Stimulated activated CD4-positive, alpha-beta T cell treated with anti-CD3 and anti-CD28 coated beads, TNF-alpha, amount 100 ng/mL, for 48 hours (primary cell): ENCODE measurements at places on chromosomes 3 and 15.

DNA sequence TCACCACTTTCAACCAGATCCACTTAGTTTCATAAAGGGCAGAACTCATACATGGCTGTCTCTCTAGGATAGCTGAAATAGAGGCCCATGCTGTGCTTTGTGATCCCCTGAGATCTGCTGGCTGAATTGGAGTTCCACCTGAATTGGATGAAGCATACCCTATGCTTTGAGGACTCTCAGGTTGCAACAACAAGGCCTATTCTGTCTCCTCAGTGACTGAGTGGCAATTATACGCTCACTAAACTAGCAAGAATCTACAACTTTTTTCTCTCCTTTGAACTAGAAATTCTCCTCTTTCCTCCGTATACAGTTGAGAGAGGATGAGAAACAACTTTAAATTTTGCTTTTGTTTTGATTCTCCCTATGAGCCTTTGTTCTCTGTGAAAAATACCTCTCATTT lies 348.7 kb downstream of the LSAMP start:
- DNase-seq: no peak

GRCh38 chr3:9901967-9902366 lies 681 bp upstream of the IL17RE start:
- DNase-seq: no peak

DNA sequence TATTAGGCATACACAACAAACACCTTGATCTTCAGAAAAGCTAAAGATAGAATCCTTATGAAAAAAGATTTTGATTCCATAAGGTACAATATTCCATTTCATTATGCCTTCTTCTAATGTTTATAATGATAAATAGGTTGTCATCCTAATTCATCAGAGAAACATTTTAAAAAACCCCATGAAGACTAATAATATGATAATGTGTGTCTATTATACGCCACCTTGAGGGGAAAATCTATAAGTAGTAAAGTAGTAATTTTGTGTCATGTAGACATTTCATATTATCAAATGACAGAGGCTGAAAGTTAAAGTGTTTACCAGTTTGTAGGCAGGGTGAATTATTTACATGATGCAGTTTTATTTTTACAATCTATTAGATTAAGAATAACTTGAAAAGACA lies 524.3 kb downstream of the GBE1 start:
- no peak for DNase-seq

DNA sequence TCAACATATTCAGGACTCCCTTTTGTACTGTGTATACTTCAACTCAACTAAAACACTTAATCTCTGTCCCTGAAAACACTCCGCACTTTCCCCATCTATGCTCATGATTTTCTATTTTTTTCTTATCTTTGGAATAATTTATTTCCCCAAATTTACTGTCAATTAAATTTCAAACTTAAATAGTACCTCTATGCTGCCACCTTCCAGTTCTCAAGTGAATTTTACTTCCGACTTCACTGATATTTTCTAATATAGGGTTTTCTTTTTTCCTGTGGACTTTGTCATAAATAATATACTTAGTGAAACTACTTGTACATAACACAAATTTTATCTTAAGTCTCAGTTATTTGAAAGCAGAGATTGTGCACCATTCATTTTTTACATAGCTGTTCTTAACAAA lies 1303.3 kb downstream of the OTOL1 start:
- no peak for DNase-seq

DNA sequence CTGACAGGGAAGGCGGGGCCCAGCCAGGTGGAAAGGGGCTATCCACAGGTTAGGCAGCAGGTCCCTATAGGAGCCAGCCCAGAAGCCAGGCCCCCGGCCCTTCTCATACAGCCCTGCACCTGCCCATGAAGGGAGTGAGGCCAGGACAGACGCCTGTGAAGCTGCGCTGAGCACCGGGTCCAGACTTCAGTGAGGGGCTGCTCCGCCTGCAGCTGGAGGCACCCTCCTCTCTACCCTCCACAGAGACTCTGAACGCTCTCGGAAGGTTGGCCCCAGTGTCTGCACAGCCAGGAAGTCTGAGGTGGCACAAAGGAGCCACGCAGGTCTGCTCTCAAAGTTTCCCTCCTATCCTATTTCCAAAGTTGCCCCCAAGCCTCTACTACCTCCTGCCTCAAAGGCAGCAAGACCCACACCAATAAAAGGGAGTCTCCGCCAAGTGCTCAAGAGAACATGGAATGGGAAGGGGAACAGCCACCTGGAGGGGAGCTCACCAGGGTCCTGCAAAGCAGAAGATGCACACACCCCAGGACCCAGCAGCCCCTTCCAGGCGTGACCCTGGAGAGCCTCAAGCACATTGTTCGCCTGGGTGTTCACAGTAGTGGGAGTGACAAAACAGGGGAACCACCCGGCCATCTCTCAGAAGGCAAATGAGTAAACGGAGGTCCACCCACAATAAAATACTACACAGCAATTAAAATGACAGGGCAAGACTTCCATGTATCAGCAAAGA lies 19.5 kb downstream of the XXYLT1 start:
- peak; percentile 32 for DNase-seq

GRCh38 chr3:117366574-117366973 lies 657.0 kb downstream of the TUSC7 start:
- DNase-seq: no peak

DNA sequence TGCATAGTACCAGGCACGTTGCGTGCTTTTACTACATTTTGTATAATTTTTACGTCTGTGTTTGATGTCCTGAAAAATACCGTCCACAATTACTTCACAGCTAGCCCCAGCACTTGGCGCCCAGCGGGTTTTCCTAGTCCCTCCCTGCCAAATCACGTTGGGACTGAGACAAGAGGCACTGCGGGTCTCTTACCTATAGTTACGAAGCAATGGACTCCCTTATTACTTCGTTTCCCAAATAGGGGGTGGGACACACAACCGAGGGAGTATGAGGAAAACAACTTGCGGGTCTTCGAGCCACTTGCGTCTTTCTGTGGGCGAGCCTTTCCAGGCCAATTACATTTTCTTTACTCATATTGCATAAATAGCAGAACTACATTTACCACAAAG lies 620 bp upstream of the CMSS1 start:
- no peak for DNase-seq

DNA sequence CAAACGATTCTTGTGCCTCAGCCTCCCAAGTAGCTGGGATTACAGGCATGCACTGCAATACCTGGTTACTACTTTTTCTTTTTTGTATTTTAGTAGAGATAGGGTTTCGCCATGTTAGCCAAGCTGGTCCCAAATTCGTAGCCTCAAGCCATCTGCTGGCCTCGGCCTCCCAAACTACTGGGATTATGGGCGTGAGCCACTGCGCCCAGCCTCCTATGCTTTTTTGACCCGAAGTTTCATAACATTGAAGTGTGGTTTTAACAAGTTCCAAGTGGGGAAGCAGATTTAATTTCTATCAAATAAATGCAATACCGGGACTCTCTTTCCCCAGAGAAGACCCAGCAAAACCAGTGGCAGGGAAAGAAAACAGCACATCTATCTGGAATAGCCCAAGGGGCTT lies 13.7 kb downstream of the SH3BP5 start:
- no peak for DNase-seq

GRCh38 chr15:55586808-55587207 lies 1.3 kb downstream of the PYGO1 start:
- DNase-seq: no peak

DNA sequence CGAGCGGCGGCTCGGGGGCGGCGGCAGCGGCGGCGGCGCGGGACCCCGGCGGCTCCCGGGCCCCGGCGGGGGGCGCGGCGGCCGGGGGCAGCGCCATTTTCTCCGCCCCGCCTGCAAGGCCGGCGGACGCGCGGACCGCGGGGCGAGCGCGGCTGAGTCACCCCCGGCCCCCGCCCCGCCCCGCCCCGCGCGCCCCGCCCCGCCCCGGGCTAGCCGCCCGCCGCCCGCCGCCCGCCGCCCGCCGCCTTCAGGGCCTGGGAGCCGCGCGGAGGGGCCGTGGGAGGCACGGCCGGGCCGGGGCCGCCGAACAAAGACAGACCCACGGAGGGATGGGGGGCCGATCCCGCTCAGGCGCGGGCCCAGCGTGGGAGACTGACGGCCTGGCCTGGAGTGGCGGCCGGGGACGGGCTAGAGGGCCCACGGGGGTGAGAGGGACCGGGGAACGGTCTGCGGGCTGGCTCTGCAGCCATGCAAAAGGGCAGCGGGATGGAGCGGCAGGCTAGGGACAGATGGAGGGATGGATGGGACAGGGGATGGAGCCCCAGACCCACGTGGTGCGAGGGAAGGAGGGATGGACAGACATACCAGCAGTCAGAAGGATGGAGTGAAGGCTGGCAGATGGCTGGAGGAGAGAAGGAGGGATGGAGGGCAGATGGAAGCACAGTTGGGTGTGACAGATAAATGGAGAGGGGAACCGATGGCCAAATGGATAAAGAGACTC lies at the start of gene EIF4E3:
Gene EIF4E3, minus strand, starts transcription at position 132 of the 721 bp plus-strand sequence. Its CDS starts 35 bp downstream, at position 97.
- DNase-seq: peak; percentile 14

GRCh38 chr3:55330355-55330754 lies 156.8 kb downstream of the WNT5A start:
- DNase-seq: no peak

DNA sequence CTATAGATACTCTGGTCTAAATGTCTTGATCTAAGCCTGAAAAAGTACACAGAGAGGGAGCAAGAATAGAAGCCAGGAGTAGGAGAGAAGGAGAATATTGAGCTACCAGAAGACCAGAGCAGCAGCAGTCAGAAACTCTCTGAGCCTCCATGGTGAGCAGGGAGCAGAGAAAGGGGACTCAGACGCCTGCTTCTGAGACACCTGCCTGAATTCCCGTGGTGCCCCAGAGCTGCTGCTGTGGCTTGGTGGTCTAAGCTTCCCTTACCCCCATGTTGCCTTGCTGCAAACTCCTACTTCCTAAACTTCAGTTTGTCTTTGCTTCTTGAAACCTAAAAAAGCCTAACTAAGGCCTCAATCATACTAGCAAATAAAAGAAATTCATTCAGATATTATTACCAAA lies 94.9 kb upstream of the STRIT1 start:
- no peak for DNase-seq

DNA sequence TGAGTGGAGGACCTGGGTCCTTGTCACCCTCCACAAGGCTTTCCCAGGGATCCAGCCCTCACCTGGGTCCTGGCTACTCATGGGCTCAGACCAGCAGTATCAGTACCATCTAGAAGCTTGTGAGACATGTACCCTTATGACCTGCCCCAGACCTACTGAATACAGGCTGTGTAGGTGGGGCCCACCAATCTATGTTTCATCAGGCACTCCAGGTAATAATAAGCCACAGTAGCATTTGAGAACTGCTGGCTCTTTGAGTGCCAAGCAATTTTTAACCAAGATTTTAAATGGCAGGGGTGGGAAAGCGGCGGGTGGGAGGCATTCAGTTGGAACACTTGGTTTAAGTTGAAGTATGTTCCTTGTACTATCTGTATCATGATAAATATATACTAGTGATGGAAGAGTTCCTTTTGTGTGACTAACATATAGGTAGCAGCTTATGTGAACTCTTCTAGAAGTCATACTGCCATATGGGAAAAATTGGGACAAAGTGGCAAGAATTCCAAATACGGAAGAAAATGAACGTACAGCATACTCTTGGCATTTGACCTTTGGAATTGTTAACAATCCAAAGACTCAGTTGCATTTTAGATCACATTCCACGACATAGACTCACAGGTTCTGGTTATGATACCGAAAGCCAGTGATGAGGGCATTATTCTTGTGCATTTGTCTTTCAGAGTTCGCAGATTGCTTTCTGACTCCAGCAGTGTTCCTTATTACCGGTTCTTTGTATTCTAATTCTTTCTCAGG lies 190.4 kb downstream of the GHSR start:
- no peak for DNase-seq

DNA sequence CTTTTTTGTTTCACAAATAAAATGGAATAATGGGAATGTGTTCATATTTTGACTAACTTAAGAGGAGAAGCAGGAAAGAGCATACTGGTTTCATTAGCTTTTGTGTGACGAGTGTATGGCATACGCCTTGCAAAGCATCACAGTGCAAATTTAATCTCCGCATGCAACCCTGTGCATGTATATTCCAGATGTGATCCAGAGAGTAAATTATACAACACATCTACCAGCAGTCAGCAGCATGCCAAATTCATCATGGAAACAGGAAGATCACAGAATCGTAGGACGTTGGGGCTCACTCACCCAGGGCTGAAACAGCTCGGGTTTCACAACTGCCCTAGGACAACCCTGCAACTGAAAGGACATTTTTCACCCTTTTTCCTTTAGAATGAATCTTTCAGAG lies 53.4 kb downstream of the ADAMTS9 start:
- no peak for DNase-seq

- no peak for DNase-seq
Observed at GRCh38 chr3:5568451-5568850, 380.9 kb downstream of the EDEM1 start.

DNA sequence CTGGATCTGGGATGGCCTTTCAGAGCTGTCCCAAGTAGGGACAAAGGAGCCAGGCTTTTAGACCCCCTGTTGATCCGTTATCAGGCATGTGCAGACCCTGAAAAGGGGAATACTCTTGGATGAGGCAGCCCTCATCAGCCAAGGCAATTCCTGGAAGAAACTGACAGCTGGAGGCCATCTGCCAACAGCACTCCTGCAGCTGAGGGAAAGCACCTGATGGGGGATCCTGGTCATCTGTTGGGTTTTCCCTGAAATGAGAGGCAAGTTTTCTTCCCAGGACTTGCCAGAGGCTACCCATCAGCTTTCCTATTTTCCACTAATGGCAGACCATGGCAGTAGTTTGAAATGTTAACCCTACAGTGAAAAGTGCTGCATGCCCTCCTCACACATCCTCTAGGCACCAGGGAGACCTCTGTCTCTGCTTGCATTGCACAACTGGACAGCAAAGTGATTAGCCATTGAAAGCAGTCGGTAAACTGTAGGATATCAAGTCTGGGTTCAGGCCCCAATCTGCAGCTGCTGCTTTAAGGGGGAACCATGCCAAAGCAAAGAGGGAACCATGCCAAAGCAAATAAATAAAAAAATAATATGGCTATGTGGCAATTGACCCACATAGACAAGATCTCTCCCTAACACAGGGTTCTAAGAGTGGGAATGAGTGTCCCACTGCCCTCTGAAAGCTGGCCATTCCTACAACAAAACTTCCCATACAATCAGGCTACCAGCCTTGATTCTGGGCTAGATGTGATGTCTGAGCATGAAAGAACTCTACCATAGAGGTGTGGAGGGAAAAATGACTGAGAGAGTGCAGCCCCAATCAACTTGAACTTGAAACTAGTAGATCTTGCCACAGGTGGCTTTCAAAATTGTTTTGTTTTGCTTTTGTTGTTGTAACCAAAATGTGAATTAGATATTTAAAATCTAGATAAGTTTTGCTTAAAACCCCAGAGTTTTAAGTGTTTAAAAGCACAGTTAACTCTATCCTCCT lies 232.0 kb upstream of the STT3B start:
- DNase-seq: no peak

DNA sequence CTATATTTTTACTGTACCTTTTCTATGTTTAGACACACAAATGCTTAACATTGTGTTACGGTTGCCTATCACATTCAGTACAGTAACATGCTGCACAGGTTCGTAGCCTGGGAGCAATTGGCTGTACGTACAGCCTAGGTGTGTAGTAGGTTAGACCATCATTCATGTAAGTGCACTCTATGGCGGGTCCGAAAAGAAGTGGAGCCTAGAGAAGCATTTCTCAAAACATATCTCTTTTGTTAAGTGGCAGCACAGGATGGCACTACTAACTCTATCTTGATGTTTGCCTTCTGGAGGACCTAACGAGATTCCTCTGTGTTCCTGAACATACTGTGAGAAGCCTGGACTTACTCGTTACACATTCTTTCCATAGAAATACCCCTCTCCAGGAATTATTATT lies 132.3 kb upstream of the ADPGK start:
- no peak for DNase-seq

GRCh38 chr3:22569570-22569969 lies 633.6 kb upstream of the UBE2E2 start:
- no peak for DNase-seq

GRCh38 chr3:5016211-5017161 lies 37.2 kb downstream of the BHLHE40 start:
- DNase-seq: no peak

GRCh38 chr3:140994316-140994715 lies 52.7 kb downstream of the SLC25A36 start:
- no peak for DNase-seq
